ENCODE measurements at places on chromosomes 3 and 15.
A peak's percentile ranks its signal among the peaks of the same experiment; 100 is the strongest.

DNA sequence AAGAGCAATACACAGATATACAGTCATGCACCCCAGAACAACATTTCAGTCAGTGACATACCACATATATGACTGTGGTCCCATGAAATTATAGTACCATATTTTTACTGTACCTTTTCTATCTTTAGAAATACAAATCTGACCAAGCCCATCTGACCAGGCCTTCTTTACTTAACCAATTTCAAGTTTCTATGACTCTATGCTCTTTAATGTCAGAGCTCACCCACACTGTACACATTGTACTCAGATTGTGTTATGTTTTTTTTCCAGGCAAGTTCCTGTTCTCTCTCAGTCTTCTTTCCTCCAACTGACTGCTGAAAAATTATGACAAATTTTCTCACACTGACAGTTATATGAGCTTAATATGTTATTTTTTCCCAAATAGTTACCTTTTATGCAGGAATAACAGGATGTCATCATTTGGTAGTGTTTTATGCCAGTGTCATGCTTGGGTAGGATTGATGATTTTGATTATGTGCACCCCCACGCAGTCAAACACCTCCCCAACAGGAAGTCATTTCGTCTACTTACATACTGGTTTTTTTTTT lies 8.0 kb upstream of the CBLB start:
- DNase-seq, result peak; percentile 38

GRCh38 chr3:23103764-23104163 lies 99.4 kb upstream of the UBE2E2 start:
- no peak for DNase-seq

- DNase-seq, result no peak
These were observed 12.5 kb downstream of the DPH6 start for GRCh38 chr15:35533130-35534110.

DNA sequence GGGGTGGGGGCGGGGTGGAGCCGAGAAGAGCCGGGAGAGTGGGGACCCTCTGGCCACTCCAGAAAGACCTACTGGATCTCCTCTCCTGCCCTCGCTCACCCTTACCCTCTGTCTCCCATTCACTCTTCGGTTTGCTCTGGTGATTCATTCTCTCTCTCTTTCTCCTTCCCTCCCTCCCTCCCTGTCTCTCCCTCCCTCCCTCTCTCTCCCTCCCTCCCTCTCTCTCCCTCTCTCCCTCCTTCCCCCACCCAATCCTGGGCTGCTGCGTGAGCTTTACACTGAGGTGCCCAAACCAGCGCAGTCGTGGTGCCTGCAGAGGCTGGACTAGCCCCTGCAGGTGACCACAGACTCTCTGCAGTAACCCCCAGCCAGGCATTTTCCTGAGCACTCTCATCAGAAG lies 32.2 kb upstream of the ADAMTS17 start:
- no peak for DNase-seq

GRCh38 chr3:141237701-141238521 lies 6.3 kb downstream of the PXYLP1 start:
- DNase-seq, result no peak

- no peak for DNase-seq
These were observed 5.0 kb downstream of the THBS1 start for GRCh38 chr15:39585871-39586301.
